HL-60 (cell line): ENCODE measurements at places on chromosomes 11 and 22.

GRCh38 chr11:42337786-42338455 is 878.5 kb upstream of the LRRC4C start:
- no peak for DNase-seq

GRCh38 chr11:16895306-16895705 is 118.9 kb downstream of the PLEKHA7 start:
- no peak for DNase-seq

- DNase-seq: no peak
Observed at GRCh38 chr11:103051151-103051801, 40.7 kb downstream of the DCUN1D5 start.

DNA sequence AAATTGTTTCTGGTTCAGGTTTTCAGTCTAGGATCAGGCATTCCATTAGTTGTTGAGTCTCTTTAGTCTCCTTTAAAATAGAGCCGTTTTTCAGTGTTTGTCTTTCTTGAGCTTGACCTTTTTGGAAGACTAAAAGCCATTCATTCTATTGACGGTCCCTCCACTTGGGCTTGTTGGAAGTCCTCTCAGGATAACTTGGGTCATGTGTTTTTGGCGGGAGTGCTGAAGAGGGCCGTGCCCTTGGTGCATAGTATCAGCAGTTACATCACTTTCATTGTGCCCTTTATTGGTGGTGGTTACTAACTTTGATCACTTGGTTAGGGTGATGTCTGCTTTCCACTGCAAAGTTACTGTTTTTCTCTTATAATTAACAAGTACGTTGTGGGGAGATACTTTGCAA is 20.8 kb downstream of the CECR2 start:
- no peak for DNase-seq

GRCh38 chr11:8757047-8757446 is 74.5 kb downstream of the RPL27A start:
- DNase-seq: no peak

GRCh38 chr22:44839061-44839460 is 86.7 kb downstream of the ARHGAP8 start:
- no peak for DNase-seq

GRCh38 chr11:74319139-74319816 is 7.8 kb upstream of the P4HA3 start:
- no peak for DNase-seq

DNA sequence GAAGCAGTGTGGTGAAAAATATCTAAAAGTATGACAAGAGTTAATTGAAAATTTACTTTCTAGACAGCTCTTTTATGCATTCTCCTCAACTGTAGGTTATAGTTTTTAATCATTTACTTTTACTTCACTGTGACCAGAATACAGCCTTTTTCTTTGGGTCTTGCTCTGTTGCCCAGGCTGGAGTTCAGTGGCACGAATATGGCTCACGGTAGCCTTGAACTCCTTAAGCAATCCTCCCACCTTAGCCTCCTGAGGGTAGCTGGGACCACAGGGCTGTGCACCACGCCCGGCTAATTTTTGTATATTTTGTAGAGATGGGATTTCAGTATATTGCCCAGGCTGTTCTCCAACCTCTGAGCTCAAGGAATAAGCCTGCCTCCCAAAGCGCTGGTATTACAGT is 5.3 kb downstream of the SC5D start:
- no peak for DNase-seq

GRCh38 chr22:37647317-37647716 is 7.8 kb downstream of the SH3BP1 start:
- DNase-seq: no peak

- no peak for DNase-seq
Observed at GRCh38 chr11:118645066-118645715, 34.3 kb downstream of the TREH start.

GRCh38 chr11:130848361-130849214 is 67.7 kb downstream of the SNX19 start:
- DNase-seq: no peak

DNA sequence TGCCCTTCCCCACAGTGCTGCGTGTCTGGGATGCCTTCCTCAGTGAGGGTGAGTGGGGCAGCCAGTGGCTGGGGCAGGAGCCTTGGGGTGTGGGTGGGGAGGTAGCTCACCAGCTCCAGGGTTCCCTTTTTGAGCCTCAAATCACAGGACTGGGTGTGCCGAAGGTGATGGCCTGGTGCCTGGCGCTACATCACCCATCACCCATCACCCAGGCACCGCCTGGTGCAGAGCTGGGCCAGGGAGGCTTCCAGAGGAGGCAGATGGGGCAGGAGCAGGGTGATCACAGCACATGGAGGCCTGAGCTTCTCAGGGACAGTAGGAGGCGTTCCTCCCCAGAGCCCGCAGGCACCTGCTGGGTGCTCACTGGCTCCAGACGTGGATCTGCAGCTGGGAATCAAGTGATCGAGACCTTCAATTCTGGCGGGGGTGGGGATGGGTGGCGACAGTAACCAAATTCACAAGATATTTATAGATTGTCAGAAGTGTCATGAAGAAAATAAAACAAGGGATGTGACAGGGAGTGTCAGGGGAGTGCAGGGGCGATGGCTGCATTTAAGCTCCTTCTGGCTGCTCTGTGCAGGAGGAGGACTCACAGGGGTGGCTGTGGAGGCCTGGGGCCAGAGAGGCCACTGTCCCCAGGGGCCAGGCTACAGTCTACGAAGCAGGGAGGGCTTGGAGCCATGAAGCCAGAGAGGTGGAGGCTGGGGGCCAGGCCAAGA is 3.2 kb downstream of the TBC1D10C start:
- no peak for DNase-seq

- DNase-seq: no peak
Observed at GRCh38 chr11:111352231-111352746, 26.8 kb downstream of the POU2AF1 start.

GRCh38 chr11:36558571-36559413 is 9.0 kb upstream of the RAG1 start:
- no peak for DNase-seq

- DNase-seq: no peak
Observed at GRCh38 chr11:2409611-2410468, 9.3 kb downstream of the TSSC4 start.

DNA sequence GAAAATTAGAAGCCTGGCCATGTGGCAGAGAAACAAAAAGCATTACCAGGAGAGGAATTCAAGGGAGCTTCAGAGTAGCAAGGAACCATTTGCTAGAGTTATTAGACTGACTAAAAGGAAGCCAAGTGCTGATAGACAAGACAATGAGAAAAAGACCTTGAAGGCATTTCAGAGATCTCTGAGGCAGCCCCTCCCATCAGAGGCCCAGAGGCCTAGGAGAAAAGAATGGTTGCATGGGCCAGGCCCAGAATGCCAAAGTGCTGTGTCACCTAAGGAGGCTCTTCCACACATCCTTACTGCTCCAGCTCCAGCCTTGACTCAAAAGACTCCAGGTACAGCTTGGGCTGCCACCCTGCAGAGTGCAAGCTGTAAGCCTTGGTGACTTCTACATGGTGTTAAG is 61.8 kb upstream of the POU2AF2 start:
- no peak for DNase-seq

- no peak for DNase-seq
Observed at GRCh38 chr11:36890841-36891240, 292.8 kb upstream of the RAG2 start.

DNA sequence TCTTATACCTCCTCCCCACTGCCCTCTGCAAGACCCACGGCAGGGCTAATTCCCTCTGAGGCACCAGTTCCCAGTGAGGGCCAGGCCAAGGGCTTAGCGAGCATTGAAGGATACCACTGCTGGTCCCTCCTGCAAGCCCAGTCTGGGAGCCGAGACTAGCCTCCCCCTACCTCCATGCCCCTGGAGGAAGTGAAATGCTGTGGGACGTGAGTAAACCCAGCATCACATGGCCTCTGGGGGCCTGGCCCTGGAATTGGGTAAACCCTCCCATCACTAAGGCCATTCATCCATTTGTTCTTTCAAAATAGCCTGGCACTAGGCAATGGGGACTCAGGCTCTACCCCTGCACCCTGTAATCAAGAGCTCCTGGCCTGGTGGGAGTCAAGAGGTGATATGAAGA is 24.7 kb downstream of the ARAP1 start:
- peak; percentile 20 for DNase-seq

DNA sequence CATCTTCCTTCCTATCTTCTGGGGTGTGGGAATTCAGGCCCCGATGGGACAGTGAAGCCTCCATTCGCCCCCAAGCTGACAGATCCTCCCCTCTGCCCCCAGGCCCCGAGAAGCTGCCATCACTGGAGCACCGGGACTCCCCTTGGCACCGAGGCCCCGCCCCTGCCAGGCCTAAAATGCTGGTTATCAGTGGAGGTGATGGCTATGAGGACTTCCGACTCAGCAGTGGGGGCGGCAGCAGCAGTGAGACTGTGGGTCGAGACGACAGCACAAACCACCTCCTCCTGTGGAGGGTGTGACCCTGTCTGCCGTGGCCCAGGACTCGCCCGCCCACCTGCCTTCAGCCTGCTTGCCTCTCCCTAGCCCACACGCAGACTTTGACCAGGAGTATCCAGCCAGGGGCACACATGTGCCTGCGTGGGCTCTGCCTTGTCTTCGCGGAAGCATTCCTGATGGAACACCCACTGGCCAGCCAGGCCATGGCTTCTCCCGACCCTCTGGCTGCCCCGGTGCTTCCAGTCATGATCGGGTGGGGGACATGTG is 8.6 kb upstream of the RELT start:
- no peak for DNase-seq

- no peak for DNase-seq
Observed at GRCh38 chr11:25197515-25197914, 700.7 kb downstream of the LUZP2 start.

- DNase-seq: peak; percentile 57
Observed at GRCh38 chr22:36279219-36279666, 26.3 kb downstream of the APOL1 start.

DNA sequence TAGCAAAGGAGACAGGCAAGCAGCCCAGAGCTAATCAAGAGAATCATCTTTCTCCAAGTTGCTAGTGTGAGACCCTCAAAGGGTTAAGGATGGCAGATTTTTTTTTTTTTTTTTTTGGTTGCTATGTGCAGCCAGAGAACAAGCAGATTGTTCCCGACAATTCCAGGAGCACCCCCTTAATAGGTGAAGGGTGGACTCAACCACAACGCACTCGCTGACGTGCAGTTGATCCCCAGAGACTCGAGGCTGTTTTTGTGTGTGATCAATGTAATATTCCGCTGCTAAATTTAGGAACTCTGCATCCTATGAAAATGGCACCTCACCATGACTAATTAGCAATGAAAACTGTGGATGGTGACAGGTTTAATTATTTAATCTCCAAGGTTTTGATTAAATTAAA is 789.0 kb downstream of the KCNA4 start:
- DNase-seq: no peak

- no peak for DNase-seq
Observed at GRCh38 chr22:43440556-43440955, 28.7 kb downstream of the MPPED1 start.

GRCh38 chr22:30591191-30591587 is 521 bp downstream of the PES1 start:
- DNase-seq: no peak

GRCh38 chr22:36611241-36611976 is 82.4 kb upstream of the EIF3D start:
- DNase-seq: no peak

DNA sequence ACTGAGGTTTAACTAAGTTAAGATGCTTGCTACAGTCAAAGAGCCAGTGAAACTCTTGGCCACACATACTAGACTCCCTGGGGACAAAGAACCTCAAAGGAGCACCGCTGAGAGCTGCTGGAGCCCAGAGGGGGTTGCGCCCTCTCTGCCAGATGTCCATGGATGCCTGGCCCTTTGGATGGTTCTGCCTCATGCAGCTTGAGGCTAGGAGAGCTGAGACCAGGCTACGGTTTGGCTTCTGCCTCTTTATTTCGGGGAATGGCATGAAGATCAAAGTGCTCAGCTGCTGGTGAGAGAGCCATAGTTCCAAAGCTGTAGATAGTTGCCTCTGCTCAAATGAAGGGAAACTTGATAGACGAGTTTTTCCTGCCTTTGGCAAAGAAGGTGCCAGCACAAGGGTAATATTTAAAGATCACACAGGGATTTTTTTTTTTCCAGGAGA is 43.0 kb downstream of the RASSF10 start:
- DNase-seq: no peak

- DNase-seq: peak; percentile 31
Observed at GRCh38 chr22:19143967-19144400, 467 bp downstream of the ESS2 start.

- DNase-seq: peak; percentile 7
Observed at GRCh38 chr11:59510941-59511589, at the start of gene OR4D9. OR4D9 (plus strand) TSS chr11:59511539; CDS start chr11:59514913, 3,374 bp downstream.
